ENCODE measurements at places on chromosomes 12 and 14. TPM values are rescaled to one million over a fixed set of nuclear protein-coding genes. Genes with fewer than 3 reads are reported as not detected.

DNA sequence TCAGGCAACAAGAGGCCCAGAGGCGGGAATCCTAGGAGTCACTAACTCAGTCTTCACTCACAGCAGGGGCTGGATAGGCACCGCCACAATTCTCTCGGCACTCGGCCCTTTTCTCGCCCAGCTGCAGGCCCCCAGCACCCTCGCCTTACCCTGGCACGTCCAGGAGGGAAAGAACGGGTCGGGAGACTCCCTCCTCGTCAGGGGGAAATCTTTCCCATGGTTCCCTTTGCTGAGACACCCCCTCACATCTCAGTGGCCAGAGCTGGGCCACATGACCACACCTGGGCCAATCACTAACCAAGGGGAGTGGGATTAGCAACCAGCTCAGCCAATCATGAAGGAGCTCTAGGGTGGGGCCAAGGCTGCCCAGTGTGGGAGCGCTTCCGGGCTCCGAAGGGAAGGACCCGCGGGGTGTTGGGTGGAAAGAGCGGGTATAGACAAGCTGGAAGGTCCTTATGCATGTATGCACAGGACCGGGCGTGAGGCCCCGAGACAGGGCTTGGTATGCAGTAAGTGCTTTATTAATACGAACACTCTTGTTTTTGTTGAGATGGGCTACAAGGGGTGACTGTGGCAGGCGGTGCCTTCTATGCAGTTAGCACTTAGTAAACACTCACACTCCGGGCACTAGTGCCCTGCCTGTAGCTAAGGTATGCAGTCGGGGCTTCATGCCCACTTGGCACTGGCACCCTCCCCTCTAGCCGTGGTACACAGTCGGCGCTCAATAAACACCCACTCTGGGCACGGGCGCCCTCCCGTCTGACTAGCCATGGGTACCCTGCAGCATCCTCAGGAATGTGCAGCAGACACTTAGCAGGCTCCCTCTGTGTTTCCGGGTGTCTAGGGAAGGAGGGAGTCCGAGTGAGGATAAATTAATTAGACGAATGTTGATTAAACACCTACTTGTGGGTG lies 40.3 kb downstream of the ADGRD1 start:
- no peak overlapping the region for H3K27ac ChIP-seq
- H3K27me3 ChIP-seq = peaks cover 18% of the 10 kb centered on the region
- DNase-seq = no peak
- H3K36me3 ChIP-seq = no peaks in the 10 kb centered on the region
- H3K4me1 ChIP-seq = peaks cover 2% of the 10 kb centered on the region

DNA sequence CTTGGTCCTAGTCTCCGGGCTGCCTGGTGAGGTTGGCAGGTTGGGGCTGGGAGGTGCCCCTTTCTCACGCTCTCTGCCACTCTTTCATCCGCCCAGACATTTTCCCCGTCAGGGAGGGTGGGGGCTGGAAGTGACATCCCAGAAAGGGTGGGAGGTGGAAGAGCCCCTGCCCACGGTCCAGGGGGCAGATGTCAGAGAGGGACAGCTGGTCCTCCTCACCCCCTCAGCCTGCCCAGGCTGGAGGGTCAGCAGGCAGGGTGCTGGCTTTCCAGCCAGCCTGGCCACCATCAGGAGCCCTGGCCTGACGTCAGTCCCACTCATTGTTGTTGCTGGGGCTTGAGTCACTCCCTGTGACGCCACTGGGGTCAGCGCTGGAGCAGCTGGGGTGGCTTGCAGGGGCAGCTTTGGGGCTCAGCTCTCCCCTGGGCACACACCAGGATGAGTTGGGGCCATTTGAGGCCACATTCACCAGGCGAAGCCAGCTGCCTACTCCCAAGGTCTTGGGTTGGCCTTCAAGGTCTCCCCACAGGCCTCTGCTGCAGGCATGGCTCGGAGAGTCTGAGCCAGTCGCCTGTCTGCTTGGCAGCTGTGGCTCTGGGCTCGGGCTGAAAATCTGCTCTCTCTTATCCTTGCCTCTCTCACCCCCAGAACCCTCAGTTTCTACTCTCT lies 5.7 kb upstream of the ATG101 start:
- peaks cover 7% of the 10 kb centered on the region for H3K27me3 ChIP-seq
- no peak overlapping the region for H3K27ac ChIP-seq
- H3K36me3 ChIP-seq = no peaks in the 10 kb centered on the region
- no peak for DNase-seq
- no peak overlapping the region for H3K4me3 ChIP-seq

GRCh38 chr12:106282457-106283097 lies 20.0 kb upstream of the TCP11L2 start:
- H3K4me3 ChIP-seq = no peak overlapping the region
- no peak overlapping the region for H3K27ac ChIP-seq
- DNase-seq = no peak
- peaks cover 7% of the 10 kb centered on the region for H3K4me1 ChIP-seq
- no peaks in the 10 kb centered on the region for H3K36me3 ChIP-seq

GRCh38 chr12:22899184-22899583 lies 274.2 kb downstream of the ETNK1 start:
- peaks cover 2% of the 10 kb centered on the region for H3K27me3 ChIP-seq
- H3K36me3 ChIP-seq = no peaks in the 10 kb centered on the region
- H3K27ac ChIP-seq = no peak overlapping the region

DNA sequence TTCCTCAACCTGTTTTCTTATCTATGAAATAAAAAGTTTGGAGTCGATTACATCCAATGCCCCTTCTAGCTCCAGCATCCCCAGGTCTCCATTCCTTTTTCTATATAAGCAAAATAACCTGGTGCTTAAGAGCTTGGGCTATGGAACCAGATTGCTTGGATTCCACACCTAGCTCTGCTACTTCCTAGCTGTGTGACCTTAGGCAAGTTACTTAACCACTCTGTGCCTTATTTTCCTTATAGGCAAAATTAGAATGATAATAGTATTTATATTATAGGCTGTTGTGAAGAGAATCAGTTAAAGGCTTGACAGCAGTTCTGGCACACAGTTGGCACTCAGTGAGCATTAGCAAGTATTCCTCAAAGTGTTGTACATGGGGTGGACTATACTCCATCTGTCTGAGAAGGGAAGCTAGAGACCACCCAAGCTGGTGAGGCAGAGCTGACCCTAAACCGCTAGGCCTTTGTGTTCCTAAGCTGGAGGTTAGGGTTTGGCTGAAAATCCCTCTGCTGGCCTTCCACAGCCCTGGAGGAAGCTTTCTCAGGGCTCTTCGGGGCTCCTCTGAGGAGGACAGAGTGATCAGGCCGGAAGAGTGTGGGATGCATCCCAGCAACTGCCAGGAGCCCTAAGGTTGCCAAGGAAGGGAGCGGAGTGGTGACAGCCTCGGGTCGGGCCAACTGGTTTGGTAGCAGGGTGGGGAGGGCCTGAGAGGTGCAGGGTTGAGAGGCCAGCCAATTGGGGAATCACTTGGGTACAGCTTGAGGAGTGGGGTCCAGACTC lies 6.0 kb upstream of the KRT4 start:
- peaks cover 2% of the 10 kb centered on the region for H3K27me3 ChIP-seq
- peaks cover 8% of the 10 kb centered on the region for H3K4me1 ChIP-seq
- no peak for DNase-seq
- no peak overlapping the region for H3K27ac ChIP-seq
- H3K4me3 ChIP-seq = no peak overlapping the region
- no peaks in the 10 kb centered on the region for H3K36me3 ChIP-seq

DNA sequence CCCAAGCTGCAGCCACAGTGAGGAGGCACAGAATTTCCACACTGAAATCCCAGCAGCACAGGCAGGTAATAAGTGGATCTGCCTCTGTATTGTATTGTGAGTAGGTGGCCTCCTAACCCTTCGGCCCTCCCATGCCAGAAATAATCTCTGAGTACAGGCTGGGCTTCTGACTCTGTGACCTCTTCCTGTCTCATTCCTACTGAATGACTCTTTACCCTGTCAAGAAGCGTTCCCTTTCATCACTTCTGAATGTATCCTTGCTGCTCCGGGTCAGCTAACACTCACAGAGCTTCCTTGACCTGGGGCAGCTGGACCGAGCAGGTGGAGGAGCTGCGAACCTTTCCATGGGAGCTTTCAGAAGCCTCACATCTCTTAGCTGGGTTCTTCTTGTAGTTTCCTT lies 119.6 kb downstream of the SLC8A3 start:
- DNase-seq = no peak
- no peaks in the 10 kb centered on the region for H3K36me3 ChIP-seq
- H3K4me1 ChIP-seq = no peaks in the 10 kb centered on the region
- peaks cover 20% of the 10 kb centered on the region for H3K27me3 ChIP-seq
- H3K27ac ChIP-seq = no peak overlapping the region

Gene REP15
- not detected for total RNA-seq

Gene GUCY2C
- total RNA-seq = not detected

Measured in activated naive CD8-positive, alpha-beta T cell treated with anti-CD3 and anti-CD28 coated beads, Interleukin-2, amount 10 ng/mL, durations not matched to agents 7 days and 5 days (primary cell).